ENCODE measurements at places on chromosomes 5 and 9. TPM values are rescaled to one million over a fixed set of nuclear protein-coding genes. Genes with fewer than 3 reads are reported as not detected.

The PAEP gene
- total RNA-seq = not detected

The FKBP15 gene
- total RNA-seq = 20.4 TPM

The KIF4B gene
- total RNA-seq = not detected

The STPG3 gene
- 0.46 TPM for total RNA-seq

The MYO10 gene
- 3.1 TPM for total RNA-seq

The PCDHAC2 gene
- 0.44 TPM for total RNA-seq

The GHR gene
- 15.3 TPM for total RNA-seq

The KLHL3 gene
- total RNA-seq = 40.2 TPM

The ZDHHC11B gene
- 49.2 TPM for total RNA-seq

The CCDC69 gene
- total RNA-seq = 194 TPM

The DDX4 gene
- total RNA-seq = not detected

The FCN1 gene
- total RNA-seq = 1.4 TPM

The ANGPTL2 gene
- total RNA-seq = 33.8 TPM

The SECISBP2 gene
- total RNA-seq = 16.2 TPM

The INSYN2B gene
- 0.25 TPM for total RNA-seq

The PRLR gene
- 1.7 TPM for total RNA-seq

The PTGDS gene
- 5,556 TPM for total RNA-seq

The FOXD4 gene
- total RNA-seq = 0.20 TPM

The SLCO6A1 gene
- not detected for total RNA-seq

The RETREG1 gene
- total RNA-seq = 123 TPM

The SPATA31C1 gene
- not detected for total RNA-seq

The SMC2 gene
- 13.7 TPM for total RNA-seq
